A549 treated with Hydrocortisone at 1 μM for 4 hours (cell line): ENCODE measurements at places on chromosomes 3 and 15. TPM values are rescaled to one million over a fixed set of nuclear protein-coding genes. Genes with fewer than 3 reads are reported as not detected.

The SERINC4 gene
- 0.06 to 0.28 TPM (median 0.08 TPM) in 5 replicates for total RNA-seq

The ATP13A4 gene
- total RNA-seq = 0.10 TPM in 1 of 5 replicates, not detected in the others

The LEKR1 gene
- 0.54 to 0.63 TPM (median 0.59 TPM) in 5 replicates for total RNA-seq

The ARHGEF26 gene
- 8.0 to 11.2 TPM (median 9.7 TPM) in 5 replicates for total RNA-seq

The ROPN1 gene
- total RNA-seq = not detected in 5 replicates

The RTP1 gene
- not detected in 5 replicates for total RNA-seq

The NLGN1 gene
- total RNA-seq = not detected in 5 replicates

The COPB2 gene
- total RNA-seq = 58.1 to 86.9 TPM (median 64.2 TPM) in 5 replicates

The MYZAP gene
- total RNA-seq = 1.1 to 1.3 TPM (median 1.2 TPM) in 5 replicates

The TMOD2 gene
- total RNA-seq = 1.1 to 2.5 TPM (median 2.0 TPM) in 5 replicates

The GBE1 gene
- 21.7 to 31.4 TPM (median 24.2 TPM) in 5 replicates for total RNA-seq

The SUMF1 gene
- total RNA-seq = 19.8 to 22.9 TPM (median 20.4 TPM) in 5 replicates

The MAP1A gene
- total RNA-seq = 0.50 to 0.76 TPM (median 0.60 TPM) in 5 replicates

The PP2D1 gene
- not detected in 5 replicates for total RNA-seq

The GPR62 gene
- total RNA-seq = not detected in 5 replicates

The SEC11A gene
- total RNA-seq = 309 to 441 TPM (median 329 TPM) in 5 replicates

The MYL3 gene
- total RNA-seq = 0.14 to 0.21 TPM (median 0.17 TPM) in 4 of 5 replicates, not detected in the other

The SUSD5 gene
- 2.7 to 5.1 TPM (median 3.4 TPM) in 5 replicates for total RNA-seq

The NPTN gene
- 184 to 210 TPM (median 208 TPM) in 5 replicates for total RNA-seq

The P3H2 gene
- total RNA-seq = 28.0 to 47.3 TPM (median 34.5 TPM) in 5 replicates

The GOLGA6L9 gene
- total RNA-seq = 1.5 to 2.6 TPM (median 2.3 TPM) in 5 replicates

The CHRD gene
- 0.14 to 0.35 TPM (median 0.24 TPM) in 5 replicates for total RNA-seq

The GFM1 gene
- total RNA-seq = 38.7 to 63.5 TPM (median 41.5 TPM) in 5 replicates

The TM4SF18 gene
- 30.3 to 41.5 TPM (median 33.5 TPM) in 5 replicates for total RNA-seq

The CLDN1 gene
- total RNA-seq = 17.1 to 21.7 TPM (median 19.6 TPM) in 5 replicates

The DAZL gene
- not detected in 5 replicates for total RNA-seq

The ACTC1 gene
- total RNA-seq = 0.16 to 0.26 TPM (median 0.25 TPM) in 4 of 5 replicates, not detected in the other

The REC114 gene
- not detected in 5 replicates for total RNA-seq

The TPRG1 gene
- total RNA-seq = 0.14 to 0.35 TPM (median 0.30 TPM) in 5 replicates

The LRRK1 gene
- total RNA-seq = 15.4 to 19.0 TPM (median 16.3 TPM) in 5 replicates
